ENCODE measurements at places on chromosomes 16 and 17.

DNA sequence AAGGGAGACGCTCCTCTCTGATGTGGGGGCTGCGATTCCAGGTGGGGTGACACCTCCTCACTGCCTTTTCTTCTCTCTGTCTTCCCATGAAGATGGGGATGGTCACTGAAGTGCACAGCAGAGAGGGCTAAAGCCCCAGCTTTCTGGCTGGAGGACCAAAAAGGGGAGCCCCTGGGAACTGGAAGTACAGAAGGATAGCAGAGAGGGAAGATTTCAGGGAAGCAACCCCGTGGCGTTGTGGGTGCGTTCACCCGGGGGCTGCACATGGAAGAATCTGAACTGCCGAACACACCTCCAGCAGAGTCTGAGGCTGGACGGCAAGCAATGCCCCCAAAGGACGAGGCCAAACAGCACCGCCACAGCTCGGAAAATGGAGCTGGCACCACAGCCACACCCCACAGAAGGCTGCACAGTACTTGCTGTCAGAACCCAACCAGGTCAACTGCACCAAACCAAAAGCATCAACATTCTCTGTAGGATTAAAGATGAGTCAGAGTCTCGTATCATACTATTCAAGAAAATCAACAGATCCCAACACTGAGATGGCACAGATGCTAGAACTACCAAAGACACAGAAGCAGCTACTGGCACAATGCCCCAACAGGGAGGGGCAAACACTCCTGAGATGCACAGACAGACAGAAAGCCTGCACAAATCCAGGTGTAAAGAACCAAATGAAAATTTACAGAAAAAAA, 49.9 kb downstream of the MAP1LC3B start:
- DNase-seq: peak; percentile 35

GRCh38 chr17:2595716-2596115, 2.3 kb downstream of the PAFAH1B1 start:
- peak; percentile 31 for DNase-seq

- DNase-seq: no peak
Observed at GRCh38 chr16:13638218-13638617, 281.7 kb upstream of the ERCC4 start.

GRCh38 chr17:4394208-4395110, 28.0 kb upstream of the UBE2G1 start:
- DNase-seq: no peak

GRCh38 chr16:81696961-81697615, 82.0 kb upstream of the PLCG2 start:
- DNase-seq: peak; percentile 43

DNA sequence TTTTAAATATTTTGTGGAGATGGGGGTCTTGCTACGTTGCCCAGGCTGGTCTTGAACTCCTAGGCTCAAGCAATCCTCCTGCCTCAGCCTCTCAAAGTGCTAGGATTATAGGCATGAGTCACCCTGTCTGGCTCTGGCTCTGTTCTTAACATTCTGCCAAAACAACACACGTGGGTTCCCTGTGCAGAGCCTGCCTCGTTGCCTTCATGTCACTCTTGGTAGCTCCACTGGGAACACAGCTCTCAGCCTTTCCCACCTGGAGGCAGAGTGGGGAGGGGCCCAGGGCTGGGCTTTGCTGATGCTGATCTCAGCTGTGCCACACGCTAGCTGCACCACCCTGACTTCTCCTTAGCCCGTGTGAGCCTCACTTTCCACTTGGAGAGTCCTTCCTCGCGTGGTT, 19.3 kb downstream of the CRISPLD2 start:
- DNase-seq: peak; percentile 84

DNA sequence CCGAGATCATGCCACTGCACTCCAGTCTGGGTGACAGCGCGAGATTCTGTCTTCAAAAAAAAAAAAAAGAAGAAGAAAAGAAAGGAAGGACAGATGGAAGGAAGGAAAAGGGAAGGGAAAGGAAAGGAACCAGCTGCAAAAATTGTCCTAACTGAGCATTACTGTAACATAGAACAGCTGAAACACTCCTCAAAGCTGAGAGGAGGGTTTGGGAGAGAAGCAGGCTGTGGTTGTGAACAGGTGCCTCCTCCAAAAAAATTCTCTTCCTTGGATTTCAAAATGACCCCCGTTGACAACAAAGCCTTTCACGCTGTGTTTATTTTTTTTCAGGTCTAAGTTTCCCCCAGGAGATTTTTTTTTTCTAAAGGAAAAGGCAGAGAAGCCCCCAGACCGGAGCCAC, 541.4 kb downstream of the WWOX start:
- DNase-seq: no peak

- DNase-seq: no peak
Observed at GRCh38 chr16:8581831-8582580, 8.3 kb downstream of the TMEM114 start.

GRCh38 chr17:43984521-43984920, 19.9 kb upstream of the NAGS start:
- DNase-seq: no peak

GRCh38 chr17:45389354-45389753, 43.3 kb downstream of the ARHGAP27 start:
- DNase-seq: no peak
